ENCODE measurements at places on chromosomes 1 and 21. TPM values are rescaled to one million over a fixed set of nuclear protein-coding genes. Genes with fewer than 3 reads are reported as not detected.

The PDZK1IP1 gene
- total RNA-seq, result not detected

The LINGO4 gene
- not detected for total RNA-seq

The PKLR gene
- not detected for total RNA-seq

The WNT4 gene
- not detected for total RNA-seq

The CNST gene
- total RNA-seq, result 61.9 TPM

The DPYD gene
- total RNA-seq, result 31.6 TPM

The TNFSF4 gene
- total RNA-seq, result 2.3 TPM

DNA sequence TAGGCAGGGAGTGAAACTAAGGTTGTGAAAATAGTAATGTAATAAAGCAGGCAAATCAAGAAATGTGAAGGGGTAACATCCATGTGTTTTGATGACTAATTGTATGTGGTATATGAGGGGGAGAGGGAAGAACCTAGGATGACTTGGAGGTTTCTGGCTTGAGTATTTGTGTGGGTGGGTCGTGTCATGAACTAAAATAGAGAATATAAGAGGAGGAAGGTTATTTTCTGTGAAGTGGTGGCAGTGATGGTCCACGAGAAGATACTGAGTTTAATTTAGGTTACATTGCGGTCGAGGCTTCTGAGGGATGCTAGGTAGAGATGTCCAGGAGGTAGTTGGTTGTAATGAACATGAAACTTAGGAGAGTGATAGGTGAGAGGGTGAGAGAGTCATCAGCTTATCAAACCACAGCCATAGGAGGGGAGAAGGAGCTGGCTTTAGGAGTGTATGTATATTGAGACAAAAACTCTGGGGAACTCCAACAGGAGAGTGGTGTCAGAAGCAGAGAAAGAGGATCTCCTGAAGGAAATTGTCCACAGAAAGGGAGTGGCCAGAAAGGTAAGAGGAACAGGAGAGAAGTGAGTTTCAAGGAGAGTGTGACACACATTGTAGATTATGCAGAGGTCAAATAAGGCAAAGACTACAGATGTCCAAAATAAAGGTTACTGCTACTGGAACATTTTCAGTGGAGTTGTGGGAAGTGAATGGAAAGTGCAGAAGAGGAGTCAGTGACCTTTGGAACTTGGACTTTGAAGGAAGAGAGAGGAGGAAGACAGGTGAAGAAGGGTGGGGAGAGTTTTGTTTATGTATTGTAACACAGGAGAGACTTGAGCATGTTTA, 89.0 kb upstream of the MACF1 start:
- peaks cover 50% of the 10 kb centered on the region for H3K4me1 ChIP-seq
- H3K27me3 ChIP-seq, result no peaks in the 10 kb centered on the region
- H3K27ac ChIP-seq, result peak overlapping the region; percentile 5
- no peak for DNase-seq
- H3K36me3 ChIP-seq, result peaks cover 3% of the 10 kb centered on the region
- no peak overlapping the region for H3K4me3 ChIP-seq

GRCh38 chr1:79363430-79363829, 356.9 kb upstream of the ADGRL4 start:
- H3K4me3 ChIP-seq, result no peak overlapping the region
- H3K27ac ChIP-seq, result no peak overlapping the region
- no peaks in the 10 kb centered on the region for H3K27me3 ChIP-seq

GRCh38 chr1:168410464-168410863, 129.8 kb downstream of the TBX19 start:
- no peaks in the 10 kb centered on the region for H3K36me3 ChIP-seq
- no peak overlapping the region for H3K27ac ChIP-seq
- no peak overlapping the region for H3K4me3 ChIP-seq
- H3K27me3 ChIP-seq, result no peaks in the 10 kb centered on the region

DNA sequence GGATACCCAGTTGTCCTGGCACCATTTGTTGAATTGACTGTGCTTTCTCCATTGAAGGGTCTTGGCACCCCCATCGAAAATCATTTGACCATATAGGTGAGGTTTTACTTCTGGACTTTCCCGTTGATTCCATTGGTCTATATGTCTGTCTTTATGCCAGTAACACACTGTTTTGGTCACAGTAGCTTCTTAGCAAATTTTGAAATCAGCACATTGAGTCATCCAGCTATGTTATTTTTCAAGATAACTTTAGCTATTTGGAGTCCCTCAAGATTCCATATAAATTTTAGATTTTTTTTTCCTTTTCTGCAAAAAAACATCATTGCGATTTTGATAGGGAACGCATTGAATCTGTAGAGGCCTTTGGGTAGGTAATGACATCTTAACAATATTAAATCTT, 235.6 kb downstream of the SMYD3 start:
- no peaks in the 10 kb centered on the region for H3K36me3 ChIP-seq
- H3K4me3 ChIP-seq, result no peak overlapping the region
- H3K27me3 ChIP-seq, result no peaks in the 10 kb centered on the region

DNA sequence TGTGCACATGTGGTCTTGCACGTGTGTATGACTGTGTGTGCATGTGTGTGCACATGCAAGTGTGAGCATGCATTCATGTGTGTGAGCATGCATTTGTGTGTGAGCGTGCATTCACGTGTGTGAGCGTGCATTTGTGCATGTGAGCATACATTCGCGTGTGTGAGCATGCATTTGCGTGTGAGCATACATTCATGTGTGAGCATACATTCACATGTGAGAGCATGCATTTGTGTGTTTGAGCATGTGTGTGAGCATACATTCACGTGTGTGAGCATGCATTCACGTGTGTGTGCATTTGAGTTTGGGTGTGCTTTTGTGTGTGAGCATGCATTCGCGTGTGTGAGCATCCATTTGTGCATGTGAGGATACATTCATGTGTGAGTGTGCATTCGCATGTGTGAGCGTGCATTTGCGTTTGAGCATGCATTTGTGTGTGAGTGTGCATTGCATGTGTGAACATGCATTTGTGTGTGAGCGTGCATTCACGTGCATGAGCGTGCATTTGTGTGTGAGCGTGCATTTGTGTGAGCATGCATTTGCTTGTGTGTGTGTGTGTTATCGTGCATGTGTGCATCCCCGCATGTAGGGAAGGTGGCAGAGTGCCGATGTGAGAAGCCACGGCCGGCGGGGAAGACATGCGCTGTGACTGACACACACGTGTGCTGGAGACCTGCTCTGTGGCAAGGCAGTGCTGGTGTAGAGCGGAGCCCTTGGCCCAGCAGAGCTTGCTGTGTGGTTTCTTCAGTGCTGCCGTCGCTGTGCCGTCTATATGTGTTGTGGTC, 18.2 kb downstream of the ITGB2 start:
- DNase-seq, result no peak
- H3K4me1 ChIP-seq, result peaks cover 15% of the 10 kb centered on the region
- no peaks in the 10 kb centered on the region for H3K36me3 ChIP-seq
- no peaks in the 10 kb centered on the region for H3K27me3 ChIP-seq
- no peak overlapping the region for H3K4me3 ChIP-seq

DNA sequence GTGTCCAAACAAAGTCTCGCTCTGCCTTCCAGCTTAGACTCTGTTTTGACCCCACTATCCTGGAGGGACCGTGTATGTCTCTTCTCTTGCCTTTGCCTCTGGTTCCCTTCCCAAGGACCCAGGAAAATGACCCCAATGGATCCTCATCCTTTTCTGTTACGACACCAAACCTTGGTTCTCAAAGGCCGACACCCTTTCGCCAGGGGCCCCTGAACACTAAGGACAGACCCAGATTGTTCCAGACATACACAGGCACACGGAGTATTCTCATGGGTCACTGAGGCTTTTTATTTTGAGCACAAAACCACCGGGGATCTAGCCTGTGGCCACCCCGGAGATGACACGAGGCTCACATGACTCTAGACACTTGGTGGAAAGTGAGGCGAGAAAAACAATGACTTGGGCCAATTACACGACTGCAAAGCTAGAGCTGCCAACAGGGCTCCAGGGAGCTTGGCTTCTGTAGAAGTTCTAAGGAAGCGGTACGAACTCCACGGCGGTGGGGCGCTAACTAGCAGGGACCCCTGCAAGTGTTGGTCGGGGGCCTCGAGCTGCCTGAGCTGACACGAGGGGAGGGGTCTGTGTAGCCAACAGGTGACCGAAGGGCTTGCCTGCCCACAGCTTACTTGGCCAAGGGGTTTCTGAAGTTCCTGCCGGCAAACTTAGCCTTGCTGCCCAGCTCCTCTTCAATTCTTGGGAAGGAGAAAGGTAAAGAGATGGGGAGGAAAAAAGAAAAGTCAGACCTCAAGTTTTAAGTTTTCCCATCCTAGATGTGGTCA, 17.6 kb downstream of the ENO1 start:
- no peak for DNase-seq
- H3K27me3 ChIP-seq, result no peaks in the 10 kb centered on the region
- no peak overlapping the region for H3K4me3 ChIP-seq

- peaks cover 19% of the 10 kb centered on the region for H3K4me1 ChIP-seq
- H3K4me3 ChIP-seq, result no peak overlapping the region
- no peaks in the 10 kb centered on the region for H3K36me3 ChIP-seq
- no peaks in the 10 kb centered on the region for H3K27me3 ChIP-seq
- H3K27ac ChIP-seq, result no peak overlapping the region
Observed at GRCh38 chr1:163395790-163396189, 74.0 kb downstream of the NUF2 start.

GRCh38 chr1:192610112-192610889, 25.6 kb upstream of the RGS13 start:
- H3K27me3 ChIP-seq, result no peaks in the 10 kb centered on the region
- H3K27ac ChIP-seq, result no peak overlapping the region
- no peaks in the 10 kb centered on the region for H3K36me3 ChIP-seq
- peaks cover 10% of the 10 kb centered on the region for H3K4me1 ChIP-seq
- H3K4me3 ChIP-seq, result no peak overlapping the region

- H3K27ac ChIP-seq, result no peak within 1 kb of the TSS
- peaks cover 14% of the 10 kb centered on the region for H3K27me3 ChIP-seq
- H3K4me3 ChIP-seq, result no peak within 1 kb of the TSS
- no peaks in the 10 kb centered on the region for H3K4me1 ChIP-seq
- no peak for DNase-seq
Observed at GRCh38 chr1:161549652-161550051, at the start of gene FCGR3A. Gene FCGR3A (minus strand): TSS chr1:161549818. CDS start chr1:161549736, 82 bp downstream.

GRCh38 chr21:41929248-41929647, 24.6 kb downstream of the C2CD2 start:
- H3K27me3 ChIP-seq, result no peaks in the 10 kb centered on the region
- H3K4me3 ChIP-seq, result no peak overlapping the region
- peaks cover 47% of the 10 kb centered on the region for H3K4me1 ChIP-seq
- DNase-seq, result no peak
- H3K27ac ChIP-seq, result no peak overlapping the region
- no peaks in the 10 kb centered on the region for H3K36me3 ChIP-seq

DNA sequence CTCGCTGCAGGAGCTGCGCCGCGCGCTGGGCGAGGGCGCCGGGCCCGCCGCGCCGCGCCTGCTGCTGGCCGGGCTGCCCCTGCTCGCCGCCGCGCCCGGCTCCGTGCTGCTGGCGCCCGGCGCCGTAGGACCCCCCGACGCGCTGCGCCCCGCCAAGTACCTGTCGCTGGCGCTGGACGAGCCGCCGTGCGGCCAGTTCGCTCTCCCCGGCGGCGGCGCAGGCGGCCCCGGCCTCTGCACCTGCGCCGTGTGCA, 730 bp downstream of the OLIG1 start:
- no peaks in the 10 kb centered on the region for H3K36me3 ChIP-seq
- no peak overlapping the region for H3K27ac ChIP-seq
- H3K27me3 ChIP-seq, result no peaks in the 10 kb centered on the region
- peaks cover 17% of the 10 kb centered on the region for H3K4me1 ChIP-seq

DNA sequence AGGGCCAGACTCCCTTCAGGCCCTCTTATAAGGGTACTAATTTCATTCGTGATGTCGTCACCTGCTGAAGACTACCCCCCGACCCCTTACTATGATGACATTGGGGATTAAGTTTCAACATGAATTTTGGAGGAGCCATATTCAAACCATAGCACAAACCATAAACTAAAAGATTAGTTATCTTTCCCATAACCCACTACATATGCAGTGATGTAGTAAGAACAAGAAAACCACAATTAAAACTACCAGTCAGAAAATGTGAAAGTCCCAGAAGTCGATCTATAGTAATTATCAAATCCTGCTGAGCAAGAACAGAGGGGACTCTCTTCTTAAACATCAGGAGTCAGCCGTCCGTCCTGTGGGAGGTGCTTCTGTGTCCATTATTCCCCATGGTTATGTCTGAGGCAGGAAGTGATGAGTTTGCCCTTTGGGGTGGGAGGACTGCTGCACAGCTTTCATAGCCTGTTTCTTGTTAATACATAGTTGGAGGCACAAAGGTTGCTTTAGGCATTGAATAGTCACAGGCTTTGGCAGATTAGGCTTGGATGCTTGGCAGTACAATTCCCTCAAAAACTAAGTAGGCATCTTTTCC, 35.9 kb upstream of the PTGFRN start:
- H3K4me3 ChIP-seq, result no peak overlapping the region
- H3K27me3 ChIP-seq, result no peaks in the 10 kb centered on the region

DNA sequence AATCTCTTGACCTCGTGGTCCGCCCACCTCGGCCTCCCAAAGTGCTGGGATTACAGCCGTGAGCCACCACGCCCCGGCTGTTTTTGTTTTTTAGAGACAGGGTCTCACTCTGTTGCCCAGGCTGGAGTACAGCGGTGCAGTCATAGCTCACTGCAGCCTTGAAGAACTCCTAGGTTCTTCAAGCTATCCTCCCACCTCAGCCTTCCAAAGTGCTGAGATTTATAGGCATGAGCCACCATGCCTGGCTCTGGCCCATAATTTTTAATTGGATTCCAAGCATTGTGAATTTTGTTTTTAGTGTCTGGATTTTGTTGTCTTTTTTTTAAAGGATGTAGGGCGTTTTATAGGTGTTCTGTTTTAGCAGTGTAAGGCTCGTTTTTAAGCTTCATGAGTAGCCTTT, 28.6 kb upstream of the TXLNA start:
- no peaks in the 10 kb centered on the region for H3K27me3 ChIP-seq
- no peak overlapping the region for H3K27ac ChIP-seq
- no peak for DNase-seq
- no peak overlapping the region for H3K4me3 ChIP-seq
- H3K36me3 ChIP-seq, result peaks cover 9% of the 10 kb centered on the region

DNA sequence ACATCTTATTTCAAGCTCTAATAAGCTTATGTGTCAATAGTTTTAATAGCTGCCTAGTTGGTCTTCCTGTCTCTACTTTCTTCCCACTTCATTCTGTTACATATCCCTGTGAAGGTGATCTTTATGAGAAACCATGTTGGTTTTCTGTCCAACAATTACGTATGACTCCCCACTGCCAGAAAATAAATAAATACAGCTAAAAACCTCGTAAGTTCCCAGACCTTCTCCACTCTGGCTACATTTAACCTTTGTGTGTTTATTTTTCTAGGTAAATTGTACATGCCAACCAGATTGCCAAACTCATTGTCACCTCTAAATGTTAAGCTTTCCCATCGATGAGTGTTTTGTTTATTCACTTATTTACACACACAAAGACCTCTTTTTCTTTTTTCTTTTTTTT, 147.2 kb downstream of the CRB1 start:
- H3K36me3 ChIP-seq, result no peaks in the 10 kb centered on the region
- no peak for DNase-seq
- H3K27ac ChIP-seq, result no peak overlapping the region

GRCh38 chr1:55685560-55685959, 470.4 kb upstream of the USP24 start:
- no peaks in the 10 kb centered on the region for H3K4me1 ChIP-seq
- H3K4me3 ChIP-seq, result no peak overlapping the region
- H3K27ac ChIP-seq, result no peak overlapping the region
- H3K36me3 ChIP-seq, result no peaks in the 10 kb centered on the region
- DNase-seq, result no peak
- H3K27me3 ChIP-seq, result no peaks in the 10 kb centered on the region

GRCh38 chr1:69433073-69433472, 134.6 kb upstream of the LRRC7 start:
- H3K27me3 ChIP-seq, result no peaks in the 10 kb centered on the region
- H3K4me3 ChIP-seq, result no peak overlapping the region
- H3K36me3 ChIP-seq, result no peaks in the 10 kb centered on the region
- no peak overlapping the region for H3K27ac ChIP-seq
